ENCODE measurements at places on chromosomes 5 and 9.
A peak's percentile ranks its signal among the peaks of the same experiment; 100 is the strongest.

GRCh38 chr9:135526730-135527571 is 5.7 kb downstream of the LCN1 start:
- no peak for DNase-seq

DNA sequence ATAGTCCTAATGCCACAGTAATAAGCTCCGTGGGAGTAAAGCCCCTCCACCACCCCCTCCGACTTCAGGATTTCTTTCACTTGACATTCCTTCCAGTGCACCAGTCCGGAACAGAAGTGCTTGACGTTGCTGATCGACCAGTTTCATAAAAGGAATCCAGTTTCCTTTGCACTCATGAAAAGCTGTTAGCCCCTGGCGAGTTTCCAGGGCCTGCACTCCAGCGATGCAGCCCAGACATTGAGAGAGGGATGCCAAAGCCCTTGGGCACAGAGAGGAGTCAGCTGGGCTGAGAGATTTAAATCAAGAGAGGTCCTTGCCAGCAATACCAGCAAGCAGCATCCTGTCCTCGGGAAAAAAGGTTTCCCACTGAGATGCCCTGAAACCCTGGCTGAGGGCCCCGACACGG is 170.1 kb downstream of the GABBR2 start:
- no peak for DNase-seq

- DNase-seq = no peak
Measured at GRCh38 chr9:88243736-88244135, 105.5 kb upstream of the SPATA31C2 start.

GRCh38 chr5:128903550-128903949 is 61.7 kb upstream of the SLC27A6 start:
- no peak for DNase-seq

DNA sequence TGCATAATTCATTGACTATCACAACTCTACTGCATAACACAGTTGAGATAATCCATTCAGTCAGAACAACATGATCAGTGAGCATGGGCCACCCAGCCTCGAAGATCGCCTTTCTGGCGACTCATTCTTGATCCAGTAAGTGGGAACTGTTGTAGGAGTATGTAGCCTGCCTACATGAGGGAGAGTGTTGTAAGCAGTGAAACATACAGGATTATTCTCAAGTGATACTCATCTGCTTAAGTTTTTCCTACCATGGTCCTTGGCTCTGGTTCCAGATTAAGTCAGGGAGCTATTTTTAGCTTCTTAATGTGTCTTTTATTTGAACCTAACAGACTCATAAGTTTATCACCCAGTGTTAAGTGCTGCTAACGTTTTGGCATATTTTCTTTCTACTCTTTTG is 44.0 kb downstream of the TNPO1 start:
- no peak for DNase-seq

- DNase-seq = no peak
Measured at GRCh38 chr9:124137009-124137943, 120.5 kb upstream of the NEK6 start.

DNA sequence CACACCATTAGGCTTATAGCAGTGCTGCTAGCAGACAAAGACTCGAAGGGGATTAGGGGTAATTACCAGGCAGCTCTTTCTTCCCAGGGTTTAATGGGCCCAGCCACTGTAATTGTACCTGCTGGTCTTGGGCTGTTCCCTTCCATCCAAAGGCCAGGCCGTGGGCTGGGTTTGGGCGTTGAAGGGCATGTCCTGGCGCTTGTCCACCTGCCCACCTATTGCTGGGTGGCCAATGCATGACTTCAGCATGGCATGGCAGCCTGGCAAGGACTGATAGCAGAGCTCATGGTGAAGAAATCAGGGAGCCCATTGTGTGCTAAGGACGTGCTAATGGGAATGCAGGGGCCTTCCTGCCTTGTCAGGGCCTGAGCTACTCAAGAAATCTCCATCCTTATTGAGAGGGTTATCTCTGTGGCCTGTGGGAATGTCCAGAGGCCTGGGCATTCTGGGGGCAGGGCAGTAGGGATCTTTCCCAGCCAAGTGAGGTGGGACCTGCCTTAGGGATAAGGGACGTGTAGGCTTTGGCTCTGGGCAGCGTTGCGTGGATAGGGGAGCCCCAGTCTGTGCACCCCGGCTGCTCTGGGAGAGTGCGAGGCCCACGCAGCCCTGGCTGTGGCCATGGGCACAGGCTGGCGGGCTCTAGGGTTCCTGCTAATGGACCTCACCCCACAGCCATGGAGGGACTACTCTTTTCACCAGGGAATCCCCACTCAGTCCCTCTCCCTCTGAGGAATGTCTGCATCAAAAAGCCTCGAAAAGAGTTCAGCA is 116.1 kb upstream of the PITX1 start:
- DNase-seq = no peak

- DNase-seq = no peak
Measured at GRCh38 chr5:56350597-56351170, 117.6 kb upstream of the ANKRD55 start.

DNA sequence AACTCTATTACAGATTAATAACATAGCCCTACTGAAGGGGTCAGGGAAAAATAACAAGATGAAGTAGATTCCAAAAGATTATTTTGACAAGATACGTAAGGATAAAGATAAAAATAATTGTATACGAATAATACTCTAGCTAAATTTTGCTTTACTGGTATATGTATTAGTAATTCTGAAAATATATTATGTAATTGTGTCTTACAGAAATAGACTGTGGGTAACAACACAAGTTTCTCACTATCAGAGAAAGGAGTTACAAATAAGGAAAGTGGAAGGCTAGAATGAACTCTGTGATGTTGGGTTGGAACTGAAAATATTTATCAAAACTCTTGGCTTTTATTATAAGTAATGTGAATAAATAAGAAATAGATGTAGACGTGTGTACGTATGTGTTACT is 26.6 kb upstream of the TUSC1 start:
- no peak for DNase-seq

DNA sequence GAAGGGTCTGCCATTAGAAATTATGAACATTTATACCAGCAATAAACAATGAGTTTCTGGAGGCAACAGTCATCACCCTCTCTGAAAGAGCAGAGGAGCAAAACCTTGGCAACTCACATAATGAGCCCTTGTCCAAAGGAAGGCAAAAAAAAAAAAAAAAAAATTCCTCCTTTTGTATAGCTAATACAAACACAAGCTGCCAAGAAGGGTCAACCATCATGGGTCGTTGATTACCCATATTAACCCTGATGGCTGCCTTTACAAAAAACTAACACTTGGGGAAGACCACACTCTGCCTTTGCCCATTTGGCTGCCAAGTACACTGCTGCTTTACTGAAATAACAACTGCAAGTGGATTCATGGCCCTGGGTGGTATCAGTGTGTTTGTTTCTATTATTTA is 272.7 kb downstream of the ADAMTSL1 start:
- DNase-seq = no peak

- DNase-seq = no peak
Measured at GRCh38 chr9:110141227-110141793, 66.6 kb downstream of the C9orf152 start.

- DNase-seq = no peak
Measured at GRCh38 chr9:129075996-129076639, 4.8 kb upstream of the DOLPP1 start.

- no peak for DNase-seq
Measured at GRCh38 chr9:79382044-79382443, 189.7 kb upstream of the TLE4 start.

GRCh38 chr9:9521033-9521779 is 1091.6 kb downstream of the PTPRD start:
- DNase-seq = no peak

DNA sequence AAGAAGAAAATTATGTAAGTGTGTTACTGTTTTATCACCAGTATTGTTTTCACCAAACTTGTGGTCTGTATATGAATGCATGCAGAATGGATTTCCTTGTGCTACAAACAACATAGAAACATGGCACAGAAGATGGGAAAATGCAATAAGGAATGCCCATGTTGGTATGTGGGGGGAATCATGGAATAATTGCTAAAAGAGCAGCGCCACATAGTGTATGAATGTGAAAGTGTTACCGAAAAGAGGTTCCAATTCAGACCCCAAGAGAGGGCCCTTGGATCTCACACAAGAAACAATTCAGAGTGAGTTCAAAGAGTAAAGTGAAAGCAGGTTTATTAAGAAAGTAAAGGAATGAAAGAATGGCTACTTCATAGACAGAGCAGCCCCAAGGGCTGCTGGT is 26.4 kb upstream of the TYRP1 start:
- no peak for DNase-seq

- DNase-seq = no peak
Measured at GRCh38 chr5:88831816-88832215, 51.2 kb downstream of the MEF2C start.

- DNase-seq = no peak
Measured at GRCh38 chr9:18379073-18379811, 94.7 kb upstream of the ADAMTSL1 start.

- DNase-seq = no peak
Measured at GRCh38 chr9:109496841-109497225, 1.3 kb downstream of the PTPN3 start.

DNA sequence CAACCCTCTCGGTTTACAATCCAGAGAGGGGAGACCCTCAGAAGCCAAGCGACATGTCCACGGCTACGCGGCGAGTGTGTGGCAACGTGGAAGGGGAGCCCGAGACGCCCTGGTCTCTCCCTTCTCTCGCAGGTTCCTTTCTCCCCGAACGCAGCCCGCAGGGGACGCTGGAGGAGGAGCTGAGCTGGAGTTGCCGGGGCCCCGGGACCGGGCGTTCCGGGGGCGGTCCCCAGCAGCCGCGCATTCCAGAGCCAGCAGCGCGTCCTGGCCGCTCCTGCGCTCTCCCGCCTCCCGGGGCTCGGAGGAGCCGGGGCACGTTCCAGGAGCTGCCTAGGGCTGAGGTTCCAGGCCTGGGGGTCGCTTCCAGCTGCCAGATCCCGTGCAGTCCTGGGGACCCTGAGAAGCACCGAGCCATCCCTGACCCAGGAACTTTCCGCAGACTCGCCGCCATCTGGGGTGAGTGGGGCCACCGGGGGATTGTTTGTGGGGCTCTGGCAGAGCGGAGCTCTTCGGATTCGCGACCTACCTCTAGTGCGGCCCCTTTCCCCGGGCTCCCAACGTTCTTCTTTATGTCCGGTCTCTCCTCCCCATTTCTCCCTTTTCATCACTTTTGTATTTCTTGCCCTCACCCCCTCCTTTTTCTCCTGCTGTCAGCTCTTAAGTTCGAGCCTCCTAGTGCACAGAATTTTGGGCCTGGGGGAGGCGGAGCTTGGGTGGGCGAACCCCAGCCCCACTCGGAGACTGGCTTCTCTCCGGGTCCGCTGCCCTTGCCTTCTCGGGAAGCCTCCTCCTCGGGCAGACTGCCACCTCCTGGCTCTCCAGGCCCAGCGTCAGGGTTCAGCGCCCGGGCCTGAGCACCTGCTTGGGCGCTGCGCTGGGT is at the start of gene SMIM3:
SMIM3 (plus strand) TSS at position 241 of the 880 bp plus-strand sequence. CDS start 16,684 bp downstream, outside the sequence.
- peak; percentile 76 for DNase-seq

DNA sequence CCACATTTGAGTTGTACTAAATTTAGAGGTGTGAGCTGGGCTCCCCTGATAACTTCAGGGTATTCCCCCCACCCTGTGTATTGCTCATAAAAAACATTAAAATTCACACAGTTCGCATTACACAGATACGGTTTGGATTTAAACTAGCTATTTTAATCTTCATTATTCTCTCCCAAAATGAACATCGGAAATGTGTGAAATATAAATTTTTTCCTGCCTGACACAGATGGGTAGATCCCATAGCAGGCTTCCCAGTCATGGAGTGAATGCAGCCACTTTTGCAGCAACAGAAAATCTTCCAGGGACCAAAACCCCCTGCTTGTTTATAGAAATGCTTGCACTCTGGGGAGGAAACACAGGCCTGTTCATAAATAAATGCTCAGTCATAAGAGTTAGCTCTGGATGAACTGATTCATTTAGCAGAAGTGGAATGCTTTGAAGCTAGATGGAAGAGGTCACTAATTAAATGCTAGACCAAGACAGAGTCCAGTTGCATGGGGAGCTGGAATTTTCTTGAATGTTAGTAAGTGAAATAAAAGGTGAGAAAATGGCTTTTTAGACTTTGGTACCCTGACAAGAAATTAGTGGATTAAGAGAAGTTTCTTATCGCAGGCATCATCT is 115.6 kb downstream of the PDE8B start:
- DNase-seq = no peak

DNA sequence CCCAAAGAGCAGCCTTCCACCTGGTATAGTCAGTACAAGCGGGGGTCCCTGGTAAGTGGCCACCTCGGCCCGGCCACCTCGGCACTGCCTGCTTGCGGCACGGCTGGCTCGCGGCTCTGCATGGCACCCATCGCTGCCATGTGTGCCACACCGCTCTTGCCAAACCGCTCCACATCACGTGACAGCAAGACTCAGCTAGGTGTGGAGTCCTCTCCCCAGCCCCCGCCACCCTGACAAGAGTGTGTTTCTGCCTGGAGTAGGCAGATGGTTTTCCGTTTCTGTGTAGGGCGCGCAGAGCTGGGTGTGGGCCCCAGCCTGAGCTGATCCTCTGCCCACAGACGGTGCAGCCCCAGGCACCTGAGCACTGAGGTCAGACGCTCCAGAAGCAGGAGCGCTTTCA is 50.5 kb upstream of the FCN2 start:
- no peak for DNase-seq

DNA sequence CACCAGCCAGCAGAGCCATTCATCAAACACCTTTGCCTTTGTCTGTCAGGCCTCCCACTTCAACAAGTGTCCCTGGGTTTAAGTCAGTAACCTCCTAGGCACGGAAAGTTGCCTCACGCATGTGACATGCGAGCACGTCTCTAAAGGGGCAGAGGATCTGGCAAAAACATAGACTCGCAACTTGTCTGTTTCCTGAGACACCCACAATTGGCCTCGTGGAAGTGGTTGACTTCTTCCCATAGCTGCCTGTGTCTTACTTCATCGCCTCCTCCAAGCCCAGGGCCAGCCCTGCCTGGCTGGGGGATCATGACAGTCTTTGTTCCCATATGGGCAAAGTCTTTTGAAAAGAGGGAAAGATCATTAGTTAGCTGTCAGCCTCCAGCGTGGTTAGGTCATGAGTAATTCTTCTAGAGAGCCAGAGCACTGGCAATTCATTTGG is 35.5 kb upstream of the GLRX start:
- DNase-seq = no peak

GRCh38 chr5:4772591-4772990 is 367.5 kb upstream of the ADAMTS16 start:
- no peak for DNase-seq

DNA sequence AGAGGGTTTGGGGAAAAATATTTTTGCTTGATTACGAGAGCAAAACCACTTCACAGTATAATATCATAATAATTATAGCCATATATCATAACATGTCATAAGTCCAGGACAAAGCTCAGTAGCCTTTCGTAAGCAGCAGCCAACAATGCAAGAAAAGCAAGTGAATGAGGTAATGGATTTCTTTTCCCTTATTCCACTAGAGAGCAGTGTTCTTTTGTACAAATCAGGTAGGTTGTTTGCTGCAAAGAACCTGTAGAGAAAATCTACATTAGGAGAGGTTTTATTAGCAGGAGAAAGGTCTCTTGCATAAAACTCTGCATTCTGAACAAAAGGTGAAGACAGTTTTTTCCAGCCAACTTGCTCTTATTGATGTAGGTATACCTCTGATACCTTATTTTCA is 1033.4 kb downstream of the TLE4 start:
- DNase-seq = no peak

Data from stimulated activated CD4-positive, alpha-beta T cell treated with anti-CD3 and anti-CD28 coated beads, Interleukin-1b, Interleukin-23, amount 100 ng/mL, for 48 hours (primary cell).